ENCODE measurements at places on chromosomes 4 and X.

DNA sequence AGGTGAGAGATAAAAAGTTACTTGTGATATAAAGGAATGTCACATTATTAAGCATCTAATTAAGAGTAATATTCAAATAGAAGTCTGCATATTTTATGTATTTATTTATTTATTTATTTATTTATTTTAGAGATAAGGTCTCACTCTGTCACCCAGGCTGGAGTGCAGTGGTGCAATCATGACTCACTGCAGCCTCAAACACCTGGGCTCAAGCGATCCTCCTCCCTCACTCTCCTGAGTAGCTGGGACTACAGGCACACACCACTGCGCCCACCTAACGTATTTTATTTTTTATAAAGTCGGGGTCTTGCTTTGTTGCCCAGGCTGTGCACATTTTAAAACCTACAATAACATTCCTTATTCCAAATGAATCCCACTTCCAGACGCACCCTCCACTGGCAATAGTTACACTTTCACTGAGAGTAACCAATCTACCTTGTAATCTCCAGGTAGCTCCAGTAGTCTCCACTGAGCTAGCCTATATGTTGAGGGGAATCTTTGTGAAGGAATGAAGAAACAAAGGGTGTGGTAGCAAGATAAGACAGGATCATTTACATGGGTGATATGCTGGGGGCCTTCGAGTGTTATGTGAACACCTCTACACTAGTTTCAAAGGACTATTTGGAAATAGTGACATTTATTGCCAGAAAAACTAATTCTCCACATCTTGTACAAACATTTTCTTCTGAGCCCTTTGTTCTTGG, 11.9 kb downstream of the SH3D19 start:
- no peak for DNase-seq

DNA sequence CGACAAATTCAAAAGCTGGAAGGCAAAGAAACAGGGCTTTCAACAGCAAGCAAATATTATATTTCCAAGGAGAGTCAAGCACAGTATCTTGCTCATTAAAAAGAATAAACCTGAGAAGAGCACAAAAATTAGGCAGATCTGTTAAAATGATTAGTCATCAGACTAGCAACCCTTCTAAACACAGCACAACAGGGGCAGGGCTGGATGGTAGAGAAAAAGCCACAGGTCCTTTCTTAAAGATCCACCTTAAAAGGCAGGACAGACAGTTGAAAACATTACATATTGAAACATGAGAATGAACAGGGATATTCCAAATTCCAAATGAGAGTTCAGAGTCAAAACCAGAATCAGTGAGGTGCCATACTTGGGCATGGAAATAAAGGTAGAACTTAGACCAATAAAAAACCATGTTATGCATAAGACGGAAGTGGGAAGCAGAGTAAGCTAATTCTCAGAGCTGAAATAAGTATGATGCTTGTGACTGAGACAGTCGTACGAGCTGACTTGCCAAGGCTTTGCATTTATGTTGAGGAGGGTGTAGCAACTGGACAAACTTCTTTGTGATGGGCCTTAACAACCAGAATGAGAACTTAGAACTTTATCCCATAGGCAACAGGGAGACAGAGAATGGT, 126.9 kb upstream of the FAM9B start:
- DNase-seq: no peak

GRCh38 chrX:79259073-79259689, 108.0 kb downstream of the ITM2A start:
- peak; percentile 1 for DNase-seq

DNA sequence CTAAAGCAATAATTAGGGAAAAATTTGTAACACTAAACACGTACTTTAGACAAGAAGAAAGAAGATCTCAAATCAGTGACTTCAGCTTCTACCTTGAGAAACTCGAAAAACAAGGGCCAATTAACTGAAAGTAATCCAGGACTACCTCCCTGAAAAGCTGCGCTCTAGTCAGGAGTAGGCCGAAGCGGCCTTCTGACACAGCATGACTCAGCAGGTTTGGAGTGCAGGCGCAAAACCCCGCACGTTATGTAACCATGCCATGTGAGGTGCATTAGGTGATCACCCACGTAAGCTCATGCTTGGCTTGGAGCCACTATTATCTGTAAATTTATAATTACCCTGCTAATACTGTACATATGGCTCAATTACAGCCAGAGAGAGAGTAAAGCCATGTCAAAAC, 52.8 kb upstream of the CCDC149 start:
- no peak for DNase-seq

- DNase-seq: no peak
Observed at GRCh38 chrX:7486505-7486904, 338.6 kb upstream of the PUDP start.

DNA sequence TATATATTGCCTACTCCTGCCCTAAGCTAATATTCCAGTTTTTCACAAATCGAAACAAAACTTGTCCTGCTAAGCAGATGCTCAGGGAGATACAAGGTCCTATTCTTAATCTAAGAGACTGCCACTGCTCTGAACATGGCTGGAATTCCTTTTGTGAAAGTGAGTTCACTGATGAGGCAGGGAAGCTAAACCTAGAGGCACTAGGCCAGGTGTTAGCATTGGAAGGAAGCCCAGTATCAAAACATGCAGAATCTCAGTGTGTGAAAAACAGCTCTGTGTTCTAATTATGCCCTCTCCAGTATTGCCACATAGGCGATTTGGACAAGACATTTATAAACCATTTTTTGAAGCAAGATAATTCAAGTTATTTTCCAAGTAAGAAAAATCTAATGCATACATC, 47.6 kb downstream of the ABCG2 start:
- DNase-seq: no peak
